CD4-positive, alpha-beta T cell treated with Interleukin-15 for 4 hours (primary cell): ENCODE measurements at places on chromosomes 4 and X.

DNA sequence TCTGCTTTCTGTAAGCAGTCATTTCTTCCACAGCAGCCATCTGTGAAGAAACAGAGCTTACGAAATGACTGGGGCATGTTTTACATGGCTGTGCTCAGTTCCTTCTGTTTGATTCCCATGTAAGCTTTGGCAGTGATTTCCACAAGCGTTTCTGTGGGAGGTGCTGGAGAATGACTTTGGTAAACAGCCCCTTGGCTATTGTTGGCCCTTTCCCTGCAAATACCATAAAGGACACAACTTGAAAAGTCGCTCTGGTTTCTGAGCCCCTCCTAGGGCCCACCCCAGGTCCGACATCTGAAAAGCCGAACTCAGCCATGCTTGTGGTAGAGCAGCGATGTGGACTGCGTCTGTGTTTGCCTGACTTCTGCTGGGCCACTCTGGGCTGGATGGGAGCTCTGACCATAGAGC is 3.7 kb downstream of the LIMCH1 start:
- DNase-seq, result no peak

DNA sequence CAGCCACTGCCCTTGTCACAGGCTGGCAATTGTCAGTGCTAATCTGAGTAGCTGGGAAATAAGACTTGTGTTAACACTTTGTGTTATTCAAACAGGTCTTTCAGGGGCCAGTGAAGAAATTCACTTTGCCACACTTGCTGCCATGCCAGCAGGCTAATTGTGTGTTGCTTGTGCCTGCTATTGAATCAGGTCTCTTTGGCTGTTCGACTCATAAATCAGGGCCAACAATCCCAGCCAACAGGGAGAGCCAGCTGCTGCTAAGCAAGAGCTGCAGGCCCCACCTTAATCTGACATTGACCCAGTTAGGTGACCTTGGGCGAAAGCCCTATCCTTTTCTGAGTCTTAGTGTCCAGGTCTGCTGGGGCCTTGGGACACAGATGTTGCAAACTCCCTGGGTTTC is 28.1 kb upstream of the MAMLD1 start:
- no peak for DNase-seq

- DNase-seq, result peak; percentile 30
Observed at GRCh38 chrX:134172588-134173259, 64.3 kb upstream of the CCDC160 start.

- no peak for DNase-seq
Observed at GRCh38 chr4:155877971-155878370, 11.9 kb upstream of the ASIC5 start.

GRCh38 chrX:136148391-136148790 is 1.1 kb downstream of the FHL1 start:
- no peak for DNase-seq
